ENCODE measurements at places on chromosomes 4 and X.

DNA sequence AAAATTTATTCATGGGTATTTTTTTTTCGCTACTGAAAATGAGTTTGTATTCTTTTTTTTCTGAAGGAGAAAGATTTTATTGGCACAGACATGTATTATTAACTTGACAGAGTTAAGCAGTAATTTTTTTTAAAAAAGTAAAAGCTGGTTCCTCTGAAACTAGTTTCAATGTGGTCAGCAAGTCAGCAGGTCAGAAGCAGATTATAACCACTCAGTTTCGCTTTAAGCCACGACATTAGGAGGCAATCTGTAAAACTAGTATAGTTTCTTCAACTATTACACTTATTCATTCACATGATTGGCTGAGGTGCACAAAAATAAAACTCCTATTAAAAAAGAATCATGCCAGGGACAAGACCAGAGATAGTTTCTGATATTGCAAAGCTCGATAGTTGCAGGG lies 714.2 kb upstream of the PCDH7 start:
- no peak for DNase-seq

- DNase-seq: no peak
Observed at GRCh38 chr4:107017443-107018343, 18.4 kb downstream of the DKK2 start.

- DNase-seq: no peak
Observed at GRCh38 chr4:124019749-124020549, 623.4 kb downstream of the SPRY1 start.

DNA sequence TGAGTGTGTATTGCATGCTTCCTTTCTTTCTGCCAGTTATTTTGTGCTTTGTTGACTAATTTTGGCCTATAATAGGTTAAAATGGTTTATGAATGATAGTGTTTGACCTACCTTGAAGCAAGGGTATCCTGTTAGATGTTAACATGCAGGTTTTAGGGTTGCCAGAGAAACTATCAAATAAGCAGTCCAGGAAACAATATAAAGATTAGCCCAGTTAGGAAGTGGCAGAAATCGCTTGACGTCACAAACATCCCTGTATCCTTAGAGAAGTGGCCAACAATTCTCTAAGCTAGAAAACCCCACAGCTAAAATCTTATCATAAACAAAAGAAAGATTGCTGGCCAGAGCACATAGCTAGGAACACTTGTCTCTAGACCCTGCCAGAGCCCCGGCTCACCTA lies 3.8 kb downstream of the NAP1L5 start:
- no peak for DNase-seq

GRCh38 chr4:136939781-136940180 lies 592.5 kb downstream of the PCDH18 start:
- DNase-seq: no peak

Data from right lung (tissue), 10 donors.